Stimulated activated CD8-positive, alpha-beta memory T cell treated with anti-CD3 and anti-CD28 coated beads, Interleukin-7, amount 100 ng/mL, for 1 hour (primary cell): ENCODE measurements at places on chromosomes 12 and 14.

GRCh38 chr14:88045705-88046104, 40.8 kb downstream of the GPR65 start:
- DNase-seq = no peak

- no peak for DNase-seq
Measured at GRCh38 chr12:76547526-76547925, 12.0 kb downstream of the OSBPL8 start.

DNA sequence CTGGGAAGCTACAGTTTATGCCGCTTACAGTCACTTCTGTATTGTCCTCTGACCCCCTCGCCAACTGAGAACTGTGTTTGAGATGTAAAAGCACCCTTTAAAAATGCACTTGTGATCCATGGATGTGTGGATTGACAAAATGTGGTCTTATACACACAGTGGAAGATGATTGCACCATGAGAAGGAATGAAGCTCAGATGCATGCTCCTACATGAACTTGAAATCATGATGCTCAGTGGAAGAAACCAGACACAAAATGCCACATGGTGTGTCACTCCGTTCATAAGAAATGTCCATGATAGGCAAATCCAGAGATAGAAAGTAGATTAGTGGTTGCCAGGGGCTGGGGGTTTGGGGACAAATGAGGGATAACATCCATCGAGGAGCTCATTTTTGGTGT, 58.0 kb downstream of the PITPNM2 start:
- DNase-seq = no peak

GRCh38 chr12:56581418-56582145, 48.5 kb downstream of the BAZ2A start:
- no peak for DNase-seq
